ENCODE measurements at places on chromosomes 5 and 9.

DNA sequence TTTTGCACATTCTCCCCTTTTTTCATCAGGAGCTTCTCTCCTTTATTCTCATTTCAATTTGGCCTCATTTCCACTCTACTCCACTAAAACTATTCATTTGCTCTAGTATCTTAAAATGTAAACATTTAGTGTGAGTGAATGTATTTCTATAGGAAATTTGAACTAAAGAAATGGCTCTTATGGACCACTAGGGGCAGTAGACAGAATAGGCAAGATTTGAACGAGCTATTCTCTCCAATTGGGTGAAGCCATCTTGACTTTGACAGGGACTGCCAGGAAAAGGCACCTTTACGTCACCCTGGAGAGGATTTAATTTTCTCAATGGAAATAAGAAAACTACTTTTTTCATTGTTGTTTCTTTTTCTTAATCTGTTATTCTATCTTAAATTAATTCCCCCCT, 666.3 kb downstream of the DNAH5 start:
- DNase-seq: no peak

GRCh38 chr5:43338862-43339261, 25.6 kb upstream of the HMGCS1 start:
- no peak for DNase-seq

- DNase-seq: peak; percentile 85
Measured at GRCh38 chr5:126422994-126423788, at the start of gene GRAMD2B. Gene GRAMD2B (plus strand): TSS chr5:126423409. CDS start chr5:126423607, 198 bp downstream.

DNA sequence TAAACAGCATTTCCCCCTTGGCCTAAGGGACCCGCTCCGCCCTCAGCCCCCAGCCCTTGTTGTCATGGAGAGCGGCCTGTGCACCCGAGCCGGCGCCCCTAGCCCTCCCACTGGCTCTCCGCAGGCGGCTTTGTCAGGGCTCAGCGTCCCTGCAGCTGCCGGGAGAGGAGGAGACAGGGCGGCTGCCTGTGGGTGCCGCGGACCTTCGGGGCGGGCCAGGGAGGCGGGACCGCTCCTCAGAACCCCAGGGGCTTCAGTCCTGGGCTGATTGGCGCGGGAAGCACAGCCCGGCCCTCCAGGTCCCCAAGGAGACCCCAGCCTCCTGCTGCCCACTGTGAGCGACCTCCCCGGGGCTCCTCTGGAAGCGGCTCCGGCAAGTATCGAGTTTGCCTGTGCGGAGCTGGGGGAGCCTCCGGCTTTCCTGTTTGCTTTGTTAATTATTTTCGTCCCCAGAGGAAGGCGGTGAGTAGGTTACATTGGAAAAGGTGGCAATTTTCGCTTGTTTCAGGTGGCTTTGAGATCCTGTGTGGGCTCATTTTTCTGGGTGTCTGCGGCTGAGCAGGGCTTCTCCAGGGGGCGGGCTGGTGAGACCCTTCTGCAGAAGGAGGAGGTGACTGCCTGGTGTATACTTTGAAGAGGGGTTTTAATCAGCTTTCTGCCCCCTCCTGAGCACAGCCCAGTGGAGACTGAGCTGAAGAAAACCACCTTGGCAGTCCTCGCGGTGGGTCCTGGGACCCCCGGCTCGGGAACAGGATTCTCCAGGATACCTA, at the start of gene FGD3:
Gene FGD3 (plus strand): TSS at position 256 of the 770 bp plus-strand sequence. CDS start 28,734 bp downstream, outside the sequence.
- no peak for DNase-seq

DNA sequence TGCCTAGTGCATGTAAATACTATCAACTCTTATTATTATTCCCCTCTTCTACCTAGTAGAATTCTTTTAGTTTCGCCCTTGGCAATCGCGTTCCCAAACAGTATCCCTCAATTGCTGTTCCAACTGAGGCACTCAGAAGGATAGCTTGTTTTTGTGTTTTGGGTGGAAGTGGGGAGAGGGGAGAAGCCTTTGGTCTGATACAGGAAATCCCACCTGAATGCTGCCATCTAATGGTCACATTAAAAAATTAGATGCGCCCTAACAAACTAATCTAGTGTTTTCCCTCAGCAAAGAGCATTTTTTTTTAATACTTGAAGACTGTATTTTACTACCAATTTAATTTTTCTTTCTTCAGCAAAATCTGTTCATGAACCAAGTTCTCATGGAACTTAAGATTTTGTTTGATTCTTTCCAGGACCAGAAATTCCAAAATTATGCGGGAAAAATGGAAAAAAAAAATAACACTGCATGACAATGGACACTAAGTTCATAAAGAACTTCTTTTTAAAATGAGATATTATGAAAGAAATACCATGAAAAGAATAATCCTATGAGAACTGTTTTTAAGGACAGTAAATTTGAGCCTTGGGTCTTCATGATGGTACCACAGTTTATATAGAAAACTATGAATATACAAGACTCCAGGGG, 22.2 kb upstream of the GLDC start:
- DNase-seq: no peak

GRCh38 chr5:68012429-68012828, 203.1 kb upstream of the PIK3R1 start:
- DNase-seq: no peak

GRCh38 chr5:140225396-140225795, 50.4 kb downstream of the CYSTM1 start:
- no peak for DNase-seq

- no peak for DNase-seq
Measured at GRCh38 chr5:147791181-147791580, 8.7 kb upstream of the JAKMIP2 start.

- no peak for DNase-seq
Measured at GRCh38 chr9:82558855-82559630, 503.9 kb downstream of the RASEF start.

- no peak for DNase-seq
Measured at GRCh38 chr9:35303567-35303966, 141.8 kb downstream of the UNC13B start.

GRCh38 chr9:94002316-94003140, 47.4 kb upstream of the BARX1 start:
- DNase-seq: peak; percentile 48

DNA sequence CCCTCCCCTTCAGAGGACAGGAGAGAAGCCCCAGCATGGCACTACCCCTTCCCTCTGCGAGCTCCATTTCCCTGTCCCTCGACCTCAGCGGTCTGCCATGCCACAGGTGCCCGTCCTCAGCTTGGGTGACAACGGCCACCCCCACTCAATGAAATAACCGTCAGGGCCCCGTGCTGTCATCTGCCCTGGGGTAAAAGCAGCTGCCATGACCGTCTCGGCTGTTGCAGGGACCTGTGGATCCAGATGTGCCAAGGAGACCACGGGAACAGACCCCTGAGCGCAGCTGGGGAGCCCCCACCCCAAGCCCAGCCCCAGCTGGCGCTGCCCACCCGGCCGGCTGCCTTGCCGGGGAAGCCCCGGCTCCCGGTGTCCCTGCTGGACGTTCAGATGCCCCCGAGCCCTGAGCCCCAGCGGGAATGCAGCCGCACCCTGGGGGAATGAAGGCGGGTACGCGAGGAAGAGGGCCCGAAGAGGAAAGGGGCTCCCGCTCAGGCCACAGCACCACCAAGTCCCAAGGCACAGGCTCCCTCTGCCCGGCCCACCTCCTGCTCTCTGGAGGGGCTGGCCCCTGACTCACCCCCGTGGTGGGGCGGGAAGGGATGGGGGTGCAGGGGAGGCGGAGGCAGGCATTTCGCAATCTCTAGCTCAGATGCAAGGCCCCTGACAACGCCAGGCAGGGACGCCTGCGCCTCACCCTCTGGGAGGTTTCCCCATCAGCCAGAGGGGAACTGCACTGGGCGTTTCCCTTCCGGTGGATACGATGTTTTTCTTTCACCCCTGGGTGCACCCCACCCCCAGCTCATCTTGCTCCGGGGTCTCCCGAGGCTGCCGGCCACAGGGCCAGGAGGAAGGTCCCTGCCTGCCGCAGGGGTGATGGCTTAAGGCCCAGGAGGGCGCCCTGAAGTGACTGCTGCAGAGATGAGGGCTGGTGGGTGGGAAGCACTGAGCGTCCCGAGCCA, 49.2 kb downstream of the NACC2 start:
- DNase-seq: no peak

DNA sequence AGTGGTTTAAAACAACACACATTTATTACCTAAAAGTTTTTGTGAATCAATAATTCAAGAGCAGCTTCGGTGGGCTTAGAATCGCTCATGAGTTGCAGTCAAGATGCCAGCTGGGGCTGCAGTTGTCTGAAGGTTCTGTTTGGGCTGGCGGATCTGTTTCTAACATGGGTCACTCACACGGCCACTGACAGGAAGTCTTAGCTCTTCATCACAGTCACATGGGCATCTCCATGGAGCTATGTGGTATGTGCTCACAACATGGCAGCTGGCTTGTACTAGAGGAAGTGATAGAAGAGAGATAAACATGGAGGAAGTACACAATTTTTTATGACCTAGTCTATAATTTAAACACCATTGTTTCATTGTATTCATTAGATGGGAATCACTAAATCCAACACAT, 11.2 kb downstream of the KLHL9 start:
- DNase-seq: no peak

DNA sequence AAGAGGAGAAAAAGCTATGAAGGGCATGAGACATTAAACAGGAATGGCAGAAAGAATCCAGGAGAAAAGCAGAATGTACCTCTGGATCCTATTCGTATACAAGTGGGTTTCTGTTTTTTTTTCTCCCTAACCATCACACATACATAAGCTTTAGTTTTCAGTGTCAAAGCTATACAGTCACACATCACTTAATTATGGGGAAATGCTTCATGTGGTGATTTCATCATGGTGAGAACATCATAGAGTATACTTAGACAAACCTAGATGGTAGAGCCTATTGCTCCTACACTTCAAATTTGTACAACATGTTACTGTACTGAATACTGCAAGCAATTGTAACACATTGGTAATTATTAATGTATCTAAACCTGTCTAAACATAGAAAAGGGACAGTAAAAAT, 290.6 kb downstream of the AOPEP start:
- no peak for DNase-seq

GRCh38 chr5:107553117-107553555, 117.6 kb downstream of the EFNA5 start:
- no peak for DNase-seq

- DNase-seq: no peak
Measured at GRCh38 chr5:89721353-89721752, 688.2 kb downstream of the CETN3 start.

GRCh38 chr5:137398751-137399150, 100.4 kb downstream of the SPOCK1 start:
- DNase-seq: no peak

- no peak for DNase-seq
Measured at GRCh38 chr5:141852448-141852847, 25.8 kb downstream of the PCDH1 start.

DNA sequence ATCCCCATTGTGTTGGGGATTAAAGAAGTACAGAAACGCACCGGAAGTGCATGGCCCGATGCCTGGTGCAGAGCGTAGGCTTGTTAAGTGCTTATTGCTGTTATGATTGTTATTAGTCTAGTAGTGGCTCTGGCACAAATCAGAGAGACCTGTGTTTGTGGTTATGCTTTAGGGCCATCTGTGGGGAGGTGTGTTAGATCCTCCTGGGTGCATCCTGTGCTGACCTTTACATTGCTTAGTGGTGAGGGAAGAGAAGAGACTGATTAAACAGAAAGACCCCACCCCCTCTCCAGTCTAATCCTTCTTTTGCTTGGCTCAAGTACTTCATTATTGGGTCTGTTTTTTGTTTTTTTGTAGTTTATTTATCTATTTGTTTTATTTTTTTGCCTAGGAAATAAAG, 112.7 kb upstream of the SPRY4 start:
- no peak for DNase-seq

DNA sequence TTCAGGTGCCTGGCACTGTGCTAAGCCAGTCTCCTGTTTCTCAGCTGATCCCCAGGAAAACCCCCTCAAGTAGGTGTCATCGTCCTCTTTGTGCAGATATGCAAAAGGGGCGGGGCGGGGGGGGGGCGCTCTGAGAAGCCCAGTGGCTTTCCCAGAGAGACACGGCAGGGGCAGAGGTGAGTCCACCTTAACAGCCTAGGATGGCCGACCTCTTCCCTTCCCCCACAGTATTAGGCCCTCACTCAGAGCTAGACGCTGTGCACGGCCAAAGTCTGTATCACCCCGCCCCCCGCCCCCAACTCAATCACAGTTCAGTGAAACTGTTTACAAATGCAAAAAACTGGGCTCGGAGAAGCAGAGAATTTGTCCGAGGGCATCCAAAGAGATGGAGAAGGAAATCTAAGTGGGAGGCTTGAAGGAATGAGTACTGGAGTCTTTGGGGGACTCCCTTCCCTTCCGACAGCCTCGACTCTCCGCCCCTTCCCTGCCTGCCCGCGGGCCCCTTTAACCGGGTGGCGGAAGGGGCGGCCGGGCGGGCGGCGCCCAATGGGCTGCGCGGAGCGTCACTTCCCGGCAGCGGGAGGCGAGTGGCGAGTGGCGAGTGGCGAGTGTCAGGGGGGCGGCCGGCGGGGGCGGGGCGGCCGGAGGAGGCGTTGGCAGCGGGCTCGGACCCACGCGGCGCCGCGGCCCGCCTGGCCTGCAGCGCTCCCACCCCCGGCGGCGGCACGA, at the start of gene ERGIC1:
Gene ERGIC1 (plus strand): TSS at position 566 of the 729 bp plus-strand sequence. CDS start 163 bp downstream, at position 729.
- DNase-seq: no peak
